ENCODE measurements at places on chromosomes 4 and X.
A peak's percentile ranks its signal among the peaks of the same experiment; 100 is the strongest.

GRCh38 chr4:5185551-5185950, 134.3 kb downstream of the STK32B start:
- no peak for DNase-seq

DNA sequence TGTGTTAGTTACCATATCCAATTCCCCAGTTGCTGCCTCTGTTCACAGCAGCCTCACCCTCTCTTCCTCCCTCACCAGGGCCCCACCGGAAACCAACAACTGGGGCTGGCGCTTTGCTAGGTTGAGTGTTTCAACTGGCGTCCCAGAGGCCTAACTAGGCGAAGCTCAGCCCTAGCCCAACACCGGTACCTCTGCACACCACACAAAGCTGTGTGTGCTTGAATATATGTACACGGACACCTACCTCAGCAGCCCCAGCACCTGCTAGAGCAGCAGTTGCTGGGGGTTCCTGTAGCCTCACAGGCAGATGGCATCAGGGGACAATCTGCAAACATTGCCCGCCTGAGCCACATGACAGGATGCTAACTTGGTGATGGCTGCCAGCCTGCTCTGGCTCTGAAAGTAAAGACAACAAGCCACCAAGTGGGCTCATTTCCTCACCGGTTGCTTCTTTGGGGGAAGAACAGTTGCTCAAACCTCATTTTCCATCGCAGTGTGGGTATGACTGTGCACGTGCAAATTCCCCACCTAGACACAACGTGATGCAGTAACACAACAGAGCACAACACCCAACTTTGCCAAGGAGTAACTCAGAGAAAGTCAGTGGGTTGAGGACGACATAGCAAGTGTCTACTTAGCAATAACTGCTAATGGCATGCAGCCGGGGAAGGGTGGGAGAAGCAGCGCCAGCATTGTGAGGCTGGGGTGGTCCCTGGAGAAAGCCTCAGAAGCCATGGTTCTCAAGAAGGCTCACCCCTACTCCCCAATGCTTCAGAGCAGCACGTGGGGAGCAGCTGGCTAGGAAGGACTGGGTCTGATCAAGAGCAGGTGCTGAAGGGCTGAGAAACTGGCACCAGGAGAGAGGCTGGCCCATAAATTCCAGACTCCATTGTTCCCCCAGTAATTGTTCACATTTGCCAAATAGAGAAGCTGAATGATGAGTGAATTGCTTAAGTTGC, 139.5 kb downstream of the SH3KBP1 start:
- no peak for DNase-seq

DNA sequence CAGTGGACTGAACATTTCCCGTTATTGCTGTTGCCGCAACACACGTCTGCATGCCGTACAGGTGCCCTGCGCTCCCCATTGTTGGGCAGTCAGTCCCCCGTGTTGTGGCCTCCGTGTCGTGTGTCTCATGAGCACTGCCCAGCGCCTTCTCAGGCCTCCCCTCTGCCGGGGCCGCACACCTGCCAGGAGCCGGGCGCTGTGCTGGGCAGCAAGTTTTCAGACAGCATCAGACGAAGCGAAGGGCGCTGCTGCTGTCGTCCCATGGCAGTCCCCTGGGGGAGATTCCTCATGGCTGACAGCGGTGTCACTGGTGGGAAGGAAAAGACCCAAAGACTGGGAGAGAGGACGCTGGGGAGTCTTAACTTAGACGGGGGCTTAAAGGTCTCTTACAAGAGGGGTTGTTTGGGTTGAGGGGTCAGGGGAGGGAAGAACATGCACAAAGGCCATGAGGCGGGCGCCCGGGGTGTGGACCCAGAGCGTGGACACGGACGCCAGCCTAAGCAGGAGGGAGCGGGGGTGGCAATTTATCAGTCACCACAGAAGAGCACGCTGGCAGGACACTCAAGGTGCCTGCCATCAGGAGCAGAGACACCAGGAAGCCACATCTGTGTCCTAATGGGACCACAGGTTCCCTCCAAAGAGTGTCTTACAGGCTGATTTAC, 47.3 kb downstream of the RGS12 start:
- DNase-seq = no peak

DNA sequence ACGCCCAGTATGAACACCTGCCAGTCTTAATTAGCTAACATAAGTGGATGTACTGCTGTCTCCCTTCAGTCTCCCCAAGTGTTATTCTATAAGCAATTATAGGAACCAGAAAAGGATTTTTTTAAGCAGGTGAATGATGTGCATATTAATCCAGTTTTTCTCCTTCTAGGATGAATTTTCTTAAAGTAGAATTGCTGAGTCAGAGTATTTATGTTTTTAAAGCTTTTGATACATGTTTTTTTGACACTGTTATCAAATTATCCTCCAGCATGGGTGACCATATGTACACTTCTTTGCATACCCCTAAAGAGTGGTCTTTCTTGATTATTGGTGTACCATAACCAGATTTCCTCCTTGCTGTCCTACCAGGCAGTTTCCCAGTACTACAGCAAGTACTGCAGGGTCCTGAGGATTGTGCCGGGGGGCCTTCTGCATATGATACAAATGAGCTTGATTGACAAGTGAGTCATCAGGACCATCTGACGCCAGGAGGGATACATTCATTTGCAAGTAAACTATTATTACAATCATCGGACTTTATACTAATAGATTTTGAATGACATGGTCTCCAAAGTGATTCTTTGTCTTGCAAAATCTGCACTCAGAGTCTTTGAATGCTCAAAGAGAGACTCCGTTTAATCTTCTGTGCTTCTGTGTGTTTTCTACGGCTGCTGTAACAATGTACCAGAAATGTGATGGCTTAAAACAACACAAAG, 10.7 kb upstream of the PCYT1B start:
- no peak for DNase-seq

DNA sequence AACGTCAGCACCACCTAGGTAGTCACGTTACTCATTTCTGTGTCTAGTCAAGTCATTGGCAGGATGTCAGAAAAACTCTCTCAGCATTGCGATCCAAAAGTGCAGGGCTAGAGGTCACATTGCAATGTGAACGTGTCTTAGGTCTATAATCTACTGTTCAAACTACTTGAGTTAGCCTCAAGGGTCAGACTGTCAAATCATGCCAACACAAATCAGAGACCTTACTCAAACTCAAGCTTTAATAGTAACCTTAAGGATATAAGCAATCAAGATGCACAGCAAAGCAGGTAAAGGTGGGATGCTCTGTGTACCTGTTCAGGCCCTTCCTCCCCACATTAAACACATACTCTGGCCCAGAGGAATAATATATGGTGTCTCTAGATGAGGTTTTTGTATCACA, 114.4 kb upstream of the NOCT start:
- no peak for DNase-seq

DNA sequence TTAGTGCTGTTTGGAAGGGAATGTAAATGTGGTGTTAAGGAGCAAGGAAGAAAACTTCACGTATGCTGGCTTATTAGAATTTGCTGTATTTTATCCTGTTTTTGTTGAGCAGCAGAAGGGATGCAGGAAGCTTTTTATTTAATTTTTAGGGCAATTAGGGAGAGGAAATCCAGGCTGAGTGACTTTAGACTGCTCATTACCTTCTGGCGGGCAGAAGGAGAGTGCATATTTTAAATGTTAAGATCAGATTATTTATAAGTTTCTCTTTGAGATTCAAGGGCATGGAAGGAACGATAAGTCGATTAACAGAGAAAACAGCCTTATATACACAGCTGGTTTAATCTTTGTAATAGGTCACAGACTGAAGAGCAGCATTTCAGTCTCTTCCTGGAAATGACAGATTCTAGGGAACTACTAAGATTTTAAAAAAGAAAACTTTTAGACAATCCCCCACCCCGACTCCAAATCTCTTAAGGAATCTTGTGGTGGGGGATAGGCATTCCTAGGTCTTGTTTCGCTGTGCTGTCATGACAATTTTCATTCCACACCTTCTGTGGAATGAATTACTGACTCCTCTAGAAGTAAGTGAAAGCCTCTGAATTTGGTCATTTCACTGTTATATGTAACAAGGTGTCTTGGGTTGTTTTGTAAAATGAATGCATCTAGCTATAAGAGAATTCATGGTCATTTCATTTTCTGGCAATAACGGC, 402.5 kb downstream of the RAPGEF2 start:
- DNase-seq = no peak

GRCh38 chr4:65508168-65508567, 162.1 kb downstream of the EPHA5 start:
- DNase-seq = no peak

- no peak for DNase-seq
These were observed 1372.4 kb downstream of the C4orf33 start for GRCh38 chr4:130468340-130468739.

DNA sequence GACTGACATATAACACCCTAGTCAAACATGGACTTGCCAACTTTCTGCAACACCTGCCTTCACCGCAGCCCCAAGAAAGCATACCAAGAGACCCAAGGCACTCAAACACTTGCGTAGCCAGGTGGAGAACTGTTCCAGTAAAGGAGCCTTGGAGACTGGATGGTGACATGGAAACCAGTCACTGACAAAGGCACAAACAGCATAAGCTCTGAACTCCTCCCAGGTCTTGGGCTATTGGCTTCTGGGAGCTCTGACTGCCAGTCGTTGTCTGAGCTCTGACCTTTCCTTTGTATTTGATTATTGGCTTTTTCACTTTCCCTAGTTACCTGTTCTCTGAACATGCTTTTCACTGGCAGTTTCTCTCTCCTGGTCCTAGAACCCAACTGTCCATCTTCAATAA, 38.3 kb downstream of the ARAP2 start:
- no peak for DNase-seq

- DNase-seq = no peak
These were observed 6.6 kb downstream of the USP26 start for GRCh38 chrX:133090236-133090809.

DNA sequence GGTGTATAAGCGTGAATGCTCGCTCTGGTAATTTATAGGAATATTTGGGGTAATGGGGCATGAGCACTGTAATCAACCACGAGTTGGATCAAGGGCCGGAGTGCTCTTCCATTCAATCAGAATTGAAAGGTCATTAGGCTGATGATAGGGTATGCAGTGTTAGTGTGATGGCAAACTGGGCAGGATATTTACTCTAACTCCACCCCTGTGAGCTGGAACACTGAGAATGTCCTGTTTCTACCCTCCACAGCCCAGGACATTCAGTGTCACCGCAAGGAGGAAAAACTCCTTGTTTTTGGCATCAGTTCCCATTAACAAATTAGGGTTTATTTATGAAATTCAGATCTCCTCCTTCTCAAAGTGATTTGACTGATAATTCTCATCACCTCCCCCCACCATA, 137.8 kb downstream of the HS6ST2 start:
- DNase-seq = no peak

GRCh38 chrX:147950352-147950751, 30.8 kb upstream of the FMR1NB start:
- DNase-seq = no peak

DNA sequence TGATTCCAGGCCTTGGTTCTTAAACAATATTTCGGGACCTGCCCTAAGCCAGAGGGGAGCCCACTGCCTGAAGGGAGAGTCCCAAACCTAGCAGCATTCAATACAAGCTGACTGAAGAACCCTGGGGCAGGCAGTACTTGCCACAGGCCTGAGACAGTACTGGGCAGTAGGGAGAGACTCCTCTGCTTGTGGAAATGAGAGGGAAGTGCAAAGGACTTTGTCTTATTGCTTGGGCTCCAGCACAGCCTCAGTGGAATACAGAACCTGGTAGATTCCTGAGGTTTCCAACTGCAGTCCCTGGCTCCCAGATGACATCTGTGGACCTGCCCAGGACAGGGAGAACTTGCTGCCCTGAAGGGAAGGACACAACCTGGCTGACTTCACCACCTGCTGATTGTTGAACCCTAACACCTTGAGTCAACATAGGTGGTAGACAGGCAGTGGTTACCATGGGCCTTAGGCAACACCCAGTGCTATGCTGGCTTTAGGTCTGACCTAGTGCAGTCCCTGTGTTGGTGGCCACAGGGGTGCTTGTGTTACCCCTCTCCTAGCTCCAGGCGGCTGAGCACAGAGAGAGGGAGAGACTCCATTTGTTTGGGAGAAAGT, 20.3 kb upstream of the ABCG2 start:
- DNase-seq = no peak

DNA sequence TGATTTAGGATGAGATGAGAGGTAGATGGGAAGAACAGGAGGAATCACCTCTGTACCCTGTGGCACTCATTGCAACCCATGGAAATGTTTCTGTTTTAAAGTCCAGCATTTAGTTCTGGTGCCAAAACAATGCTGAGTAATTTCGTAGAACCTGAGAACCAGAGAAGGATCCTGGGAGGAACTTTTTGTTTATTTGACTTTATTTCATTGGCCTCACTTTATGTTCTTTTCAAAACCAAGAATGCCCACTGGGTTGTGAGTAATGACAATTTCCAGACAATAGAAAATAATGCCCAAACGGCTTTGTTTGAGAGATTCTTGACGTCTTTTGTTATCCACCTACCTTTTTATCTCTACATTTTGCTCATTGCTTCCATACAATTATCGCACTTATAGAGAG, 111.3 kb downstream of the SHROOM3 start:
- no peak for DNase-seq

DNA sequence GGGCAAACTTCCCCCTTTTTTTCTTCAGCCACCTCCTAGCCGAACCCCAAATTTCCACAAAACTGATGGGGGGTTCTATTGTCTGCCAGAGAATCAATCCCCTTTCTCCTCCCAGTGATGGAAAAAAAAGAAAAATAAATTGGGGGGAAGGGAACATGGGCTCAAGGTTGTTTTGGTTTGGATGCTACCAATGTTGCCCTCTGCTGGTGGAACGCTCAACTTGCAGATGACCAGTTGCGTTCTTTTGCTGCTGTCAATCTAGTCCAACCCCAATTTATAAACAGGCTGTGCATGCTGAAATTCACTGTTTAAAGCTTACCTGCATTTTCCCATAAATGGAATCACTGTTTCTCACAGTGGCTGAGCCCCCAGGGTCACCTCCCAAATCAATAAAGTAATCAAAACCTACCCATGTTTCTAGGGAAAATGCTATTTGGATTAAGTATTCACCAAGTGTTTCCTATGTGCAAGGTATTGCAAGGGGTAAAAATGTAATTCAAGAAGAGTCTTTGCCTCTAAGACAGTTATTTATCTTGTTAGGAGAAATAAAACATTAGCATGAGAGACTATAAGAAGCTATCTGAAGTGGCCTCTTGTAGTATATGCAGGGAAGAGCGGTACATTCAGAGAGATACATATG, 116.7 kb upstream of the TMEM164 start:
- peak; percentile 52 for DNase-seq

- no peak for DNase-seq
These were observed 48.6 kb downstream of the DCLK2 start for GRCh38 chr4:150126864-150127203.

GRCh38 chrX:38060331-38060878, 54.1 kb downstream of the SYTL5 start:
- no peak for DNase-seq

GRCh38 chr4:7172508-7172907, 19.8 kb upstream of the SORCS2 start:
- no peak for DNase-seq

All from testis (tissue), 5 donors.